T1000 (cell line): ENCODE measurements at places on chromosomes 1 and 21.
A peak's percentile ranks its signal among the peaks of the same experiment; 100 is the strongest.

GRCh38 chr21:24729568-24729967, 877.7 kb downstream of the MRPL39 start:
- no peak for DNase-seq

- DNase-seq = no peak
Observed at GRCh38 chr1:245510144-245510543, 355.4 kb downstream of the KIF26B start.

DNA sequence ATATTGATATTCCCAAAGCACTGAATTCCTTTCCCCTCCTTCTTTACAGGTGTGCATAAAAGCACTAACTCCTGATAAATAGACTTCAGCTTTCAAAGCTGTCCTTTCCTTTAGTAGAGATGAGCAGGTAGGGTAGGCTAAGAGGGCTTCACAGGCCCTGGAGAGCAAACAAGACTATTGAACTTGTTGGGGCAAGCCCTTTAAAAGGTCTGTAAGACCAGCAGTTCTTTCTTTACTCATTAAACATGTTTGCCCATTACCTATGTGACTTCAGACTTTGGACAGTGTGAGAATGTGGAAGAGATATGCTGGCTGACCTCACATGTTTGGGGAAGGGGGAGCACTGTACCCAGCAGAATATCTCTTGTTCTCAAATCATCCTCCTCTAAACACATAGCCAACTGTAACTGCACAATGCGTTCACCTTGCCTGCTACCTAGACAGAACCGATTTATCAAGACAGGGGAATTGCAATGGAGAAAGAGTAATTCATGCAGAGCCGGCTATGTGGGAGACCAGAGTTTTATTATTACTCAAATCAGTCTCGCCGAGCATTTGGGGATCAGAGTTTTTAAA, 27.1 kb upstream of the HAO2 start:
- DNase-seq = no peak

DNA sequence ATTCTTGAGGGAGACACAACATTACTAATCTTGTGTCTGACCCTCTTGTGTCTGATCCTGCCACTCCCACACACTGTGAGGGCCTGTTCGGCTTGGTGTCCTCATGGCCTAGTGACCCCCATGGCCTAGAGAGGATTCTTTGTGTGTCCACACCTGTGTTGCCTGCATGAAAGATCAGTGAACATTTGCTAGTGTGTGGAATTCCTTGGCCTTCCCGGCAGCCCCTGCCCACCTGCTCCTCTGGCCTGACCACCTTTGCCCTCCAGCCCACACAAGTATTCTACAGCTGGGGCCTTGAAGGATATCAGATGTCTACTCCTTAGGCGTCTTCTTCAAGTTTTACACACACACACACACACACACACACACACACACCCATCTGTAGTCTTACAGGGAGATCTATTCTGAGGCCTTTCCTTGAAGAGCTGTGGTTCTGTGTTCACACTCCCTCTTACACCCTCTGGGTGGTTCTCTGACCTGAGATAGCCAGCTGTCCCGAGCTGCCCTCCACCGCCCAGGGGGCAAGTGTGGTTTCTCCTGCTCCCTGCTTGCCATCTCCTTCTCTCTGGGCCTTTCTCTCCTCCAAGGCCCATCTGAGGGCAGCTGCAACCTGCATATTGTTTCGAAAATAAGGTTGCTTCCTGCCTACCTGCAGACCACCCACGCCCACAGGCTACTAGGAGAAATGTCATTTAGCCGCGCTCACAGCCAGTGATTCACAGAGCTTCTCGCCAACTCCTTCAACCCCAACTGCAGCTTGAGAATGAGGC, 45.4 kb downstream of the CD247 start:
- no peak for DNase-seq

- DNase-seq = no peak
Observed at GRCh38 chr1:23588749-23589548, 29.6 kb upstream of the ID3 start.

DNA sequence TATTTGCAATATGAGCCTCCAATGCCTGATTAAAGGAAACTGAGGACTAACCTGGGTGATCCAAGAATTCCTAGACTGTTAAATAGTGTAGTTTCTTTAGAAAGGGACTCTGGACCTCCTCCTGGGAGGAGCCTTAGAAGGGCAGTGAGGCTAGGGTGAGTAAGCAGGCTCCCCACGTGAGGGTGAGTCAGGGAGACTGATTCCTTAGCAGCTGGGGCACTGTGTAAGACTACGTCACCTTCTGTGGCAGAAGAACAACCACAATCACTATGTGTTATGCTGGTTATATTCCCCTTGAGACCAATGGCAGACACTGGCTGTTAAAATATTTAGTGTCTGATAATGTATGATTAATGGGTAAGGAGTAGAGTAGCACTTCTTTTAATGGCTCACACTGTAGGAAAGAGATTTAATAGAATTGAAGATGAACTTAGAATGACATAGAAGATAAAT, 53.3 kb upstream of the SYT14 start:
- DNase-seq = peak; percentile 89

- no peak for DNase-seq
Observed at GRCh38 chr1:118905196-118905595, 82.9 kb downstream of the TBX15 start.

- DNase-seq = no peak
Observed at GRCh38 chr1:69076631-69077030, 491.1 kb upstream of the LRRC7 start.

DNA sequence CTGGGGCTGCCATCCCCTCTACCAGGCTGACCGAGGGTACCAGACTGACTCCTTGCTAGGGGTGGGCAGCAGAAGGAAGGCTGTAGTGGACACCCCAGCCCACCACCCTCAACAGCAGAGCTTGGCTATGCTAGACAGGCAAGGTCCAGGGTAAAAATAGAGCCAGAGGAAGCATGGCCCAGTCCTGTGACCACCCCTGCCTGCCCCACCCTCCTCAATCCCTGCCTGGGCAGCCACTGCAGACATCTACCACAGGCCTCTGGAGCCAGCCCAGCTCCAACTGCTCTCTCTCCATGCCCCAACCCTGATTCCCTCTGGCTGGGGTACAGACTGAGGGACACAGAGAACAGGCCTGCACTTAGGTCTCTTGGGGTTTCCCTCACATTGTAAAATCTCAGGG, 1.7 kb downstream of the S100A1 start:
- no peak for DNase-seq

- no peak for DNase-seq
Observed at GRCh38 chr1:59750328-59751003, 64.3 kb upstream of the HOOK1 start.

DNA sequence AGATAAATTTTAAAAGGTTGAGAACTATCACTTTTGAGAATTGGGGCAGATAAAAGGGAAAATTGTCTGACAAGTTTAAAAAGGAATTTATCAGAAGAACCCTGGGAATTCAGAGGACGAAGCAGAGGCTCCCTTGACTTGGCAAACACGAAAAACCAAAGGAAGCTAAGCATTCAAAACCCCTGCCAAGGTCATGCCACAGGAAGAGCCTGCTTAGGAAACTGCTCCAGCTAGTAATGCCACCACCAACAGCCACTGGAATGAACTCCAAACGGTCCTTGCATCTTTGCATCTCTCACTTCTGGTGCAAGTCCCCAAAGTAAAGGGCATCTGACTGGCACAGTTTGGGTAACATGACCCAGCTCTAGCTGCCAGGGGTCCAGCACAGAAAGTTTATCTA, 7.2 kb downstream of the GPBP1L1 start:
- no peak for DNase-seq

DNA sequence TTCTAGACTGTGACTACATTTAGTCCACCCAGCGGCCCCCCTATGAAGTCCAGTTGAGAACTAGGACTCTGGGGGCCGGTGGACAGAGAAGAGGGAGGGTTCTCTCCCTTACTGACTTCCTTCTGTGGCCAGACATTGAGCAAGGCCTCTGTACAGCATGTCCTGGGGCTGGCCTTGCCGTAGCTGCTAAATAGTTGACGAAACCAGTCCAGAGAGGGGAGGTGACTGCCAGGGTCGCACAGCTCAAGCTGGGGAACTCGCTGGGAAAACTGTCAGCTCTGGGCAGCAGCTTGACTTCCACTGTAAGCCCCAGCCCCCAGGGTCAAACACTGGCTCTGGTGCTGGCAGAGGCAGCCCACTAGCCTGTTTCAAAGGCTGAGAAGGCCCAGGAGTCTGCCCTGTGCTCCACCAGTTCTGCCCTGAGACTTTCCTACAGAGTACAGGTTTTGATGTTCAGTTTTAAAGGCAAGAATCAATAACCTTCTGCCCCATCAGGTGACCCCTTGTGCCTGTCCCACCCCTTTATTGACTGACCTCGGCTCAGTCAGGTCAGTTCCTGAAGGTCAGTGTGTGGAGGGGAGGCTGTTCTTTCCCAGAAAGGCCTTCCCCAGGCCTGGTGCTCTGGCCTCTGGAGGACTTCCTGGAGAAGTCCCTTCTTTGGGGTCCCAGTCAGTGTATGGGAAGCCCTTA, 14.1 kb downstream of the PCSK9 start:
- DNase-seq = no peak

DNA sequence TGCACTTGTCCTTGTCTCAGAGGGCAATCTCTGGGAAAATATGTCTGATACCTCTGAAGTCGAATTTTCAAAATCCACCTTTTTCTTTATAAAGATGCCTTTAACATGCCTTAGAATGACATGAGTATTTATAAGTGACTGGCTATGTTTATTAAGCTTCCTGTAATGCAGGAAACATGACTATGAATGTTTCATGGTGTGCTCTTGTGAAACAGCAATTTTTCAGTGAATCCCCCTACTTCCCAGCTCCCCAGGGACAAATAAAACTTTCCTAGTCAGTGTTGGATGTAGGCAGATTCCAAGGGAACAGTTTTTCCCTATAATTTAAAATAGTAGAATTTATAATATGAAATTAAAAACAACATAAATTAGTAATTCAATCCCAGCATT, 437.0 kb downstream of the LMO4 start:
- DNase-seq = peak; percentile 32
